ENCODE measurements at places on chromosomes 12 and 14. TPM values are rescaled to one million over a fixed set of nuclear protein-coding genes. Genes with fewer than 3 reads are reported as not detected.

Gene PLEKHG7
- 1.5 TPM for total RNA-seq

Gene GPD1
- total RNA-seq = 15.1 TPM

DNA sequence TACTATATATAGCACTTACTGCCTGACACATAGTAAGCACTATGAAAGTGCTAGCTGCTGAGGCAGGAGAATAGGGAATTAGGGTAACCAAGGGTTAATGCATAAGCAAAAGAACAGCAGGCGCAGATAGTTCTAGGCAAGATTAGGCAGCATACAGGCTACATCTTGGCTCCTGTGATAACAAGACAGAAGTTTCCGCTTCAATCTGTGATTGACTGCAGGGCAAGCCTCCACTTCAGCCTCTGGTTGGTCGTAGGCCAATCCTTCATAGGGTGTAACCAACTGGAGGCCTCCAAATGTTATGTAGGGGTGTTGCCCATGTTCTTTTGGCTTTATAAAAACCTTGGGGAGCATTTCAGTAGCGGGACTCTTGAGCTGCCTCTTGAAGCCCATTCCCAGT is 46.9 kb downstream of the KLHL28 start:
- DNase-seq = no peak
- no peak overlapping the region for H3K4me3 ChIP-seq
- no peaks in the 10 kb centered on the region for H3K36me3 ChIP-seq
- H3K27ac ChIP-seq = no peak overlapping the region
- H3K27me3 ChIP-seq = no peaks in the 10 kb centered on the region

GRCh38 chr12:61781021-61781581 is 479.1 kb upstream of the USP15 start:
- H3K4me3 ChIP-seq = no peak overlapping the region
- H3K27ac ChIP-seq = no peak overlapping the region
- H3K27me3 ChIP-seq = no peaks in the 10 kb centered on the region
- no peaks in the 10 kb centered on the region for H3K4me1 ChIP-seq

Gene RIMBP2
- 51.7 TPM for total RNA-seq

GRCh38 chr14:21307637-21308036 is 27.8 kb downstream of the RPGRIP1 start:
- H3K36me3 ChIP-seq = no peaks in the 10 kb centered on the region
- H3K4me1 ChIP-seq = peaks cover 4% of the 10 kb centered on the region
- no peaks in the 10 kb centered on the region for H3K27me3 ChIP-seq
- DNase-seq = no peak
- H3K4me3 ChIP-seq = no peak overlapping the region

- H3K4me3 ChIP-seq = no peak overlapping the region
- no peak overlapping the region for H3K27ac ChIP-seq
- no peaks in the 10 kb centered on the region for H3K4me1 ChIP-seq
- no peaks in the 10 kb centered on the region for H3K36me3 ChIP-seq
These were observed 62.7 kb downstream of the RBM19 start for GRCh38 chr12:113903381-113903863.

DNA sequence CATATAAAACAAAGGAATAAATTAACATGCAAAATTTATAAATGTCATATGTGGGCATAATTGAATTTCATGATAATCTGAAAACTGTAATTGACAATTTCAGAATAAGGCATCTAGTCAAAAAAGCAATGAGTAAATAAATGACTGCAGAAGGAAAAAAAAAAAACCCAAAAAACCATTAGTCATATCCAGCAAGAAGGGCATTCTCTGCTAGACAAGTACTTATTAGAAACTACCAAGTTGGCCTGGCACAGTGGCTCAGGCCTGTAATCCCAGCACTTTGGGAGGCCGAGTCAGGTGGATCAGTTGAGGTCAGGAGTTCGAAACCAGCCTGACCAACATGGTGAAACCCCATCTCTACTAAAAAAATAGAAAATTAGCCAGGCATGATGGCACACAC is 17.5 kb downstream of the ZCRB1 start:
- DNase-seq = no peak
- H3K27ac ChIP-seq = no peak overlapping the region
- H3K4me3 ChIP-seq = no peak overlapping the region
- H3K27me3 ChIP-seq = no peaks in the 10 kb centered on the region

DNA sequence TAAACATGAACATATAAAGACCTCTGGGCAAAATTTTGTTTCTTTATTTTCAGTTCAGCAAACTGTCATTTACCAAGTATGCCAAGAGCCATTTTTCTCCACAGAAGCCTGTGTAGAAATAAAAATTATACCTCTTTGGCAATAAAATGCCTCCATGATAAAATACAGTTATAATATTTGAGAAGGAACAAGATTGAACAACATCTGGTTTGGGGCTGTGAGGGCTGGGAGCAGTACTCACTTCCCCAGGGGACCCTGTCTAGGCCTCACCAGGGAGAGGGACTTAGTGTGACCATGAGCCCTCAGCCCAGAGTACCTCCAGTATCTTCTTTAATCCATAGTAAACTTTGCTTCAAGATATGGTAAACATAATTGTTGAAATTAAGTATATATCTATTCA is 65.1 kb downstream of the DAAM1 start:
- H3K36me3 ChIP-seq = no peaks in the 10 kb centered on the region
- DNase-seq = no peak
- peaks cover 16% of the 10 kb centered on the region for H3K4me1 ChIP-seq
- no peak overlapping the region for H3K27ac ChIP-seq

- no peaks in the 10 kb centered on the region for H3K36me3 ChIP-seq
- no peak overlapping the region for H3K4me3 ChIP-seq
- no peaks in the 10 kb centered on the region for H3K4me1 ChIP-seq
- H3K27ac ChIP-seq = no peak overlapping the region
- no peaks in the 10 kb centered on the region for H3K27me3 ChIP-seq
These were observed 117.3 kb downstream of the GTF2A1 start for GRCh38 chr14:81103443-81103842.

GRCh38 chr14:75001261-75001660 is 1.5 kb upstream of the EIF2B2 start:
- H3K27me3 ChIP-seq = no peaks in the 10 kb centered on the region
- H3K27ac ChIP-seq = no peak overlapping the region
- H3K4me1 ChIP-seq = peaks cover 15% of the 10 kb centered on the region
- H3K36me3 ChIP-seq = peaks cover 14% of the 10 kb centered on the region

DNA sequence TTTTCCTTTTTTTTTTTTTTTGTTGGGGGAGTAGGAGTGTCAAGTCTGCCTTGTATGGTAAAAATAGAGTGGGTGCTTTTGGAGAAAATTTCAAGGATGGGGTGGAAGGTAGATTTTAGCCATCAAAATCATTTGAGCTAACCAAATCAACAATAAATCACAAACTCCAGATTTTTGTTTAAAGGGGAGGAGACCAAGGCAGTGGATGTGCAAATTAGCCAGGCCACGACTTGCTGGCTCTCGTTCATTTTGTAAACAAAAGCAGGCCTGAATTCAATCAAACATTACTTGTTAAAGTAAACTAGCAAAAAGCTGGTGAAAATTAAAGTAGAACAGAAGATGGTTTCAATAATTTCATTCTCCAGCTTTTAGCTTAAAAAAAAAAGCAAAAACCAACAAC is 387.2 kb downstream of the BMP4 start:
- H3K27ac ChIP-seq = no peak overlapping the region
- no peaks in the 10 kb centered on the region for H3K36me3 ChIP-seq
- H3K4me3 ChIP-seq = no peak overlapping the region
- no peak for DNase-seq
- H3K4me1 ChIP-seq = no peaks in the 10 kb centered on the region

DNA sequence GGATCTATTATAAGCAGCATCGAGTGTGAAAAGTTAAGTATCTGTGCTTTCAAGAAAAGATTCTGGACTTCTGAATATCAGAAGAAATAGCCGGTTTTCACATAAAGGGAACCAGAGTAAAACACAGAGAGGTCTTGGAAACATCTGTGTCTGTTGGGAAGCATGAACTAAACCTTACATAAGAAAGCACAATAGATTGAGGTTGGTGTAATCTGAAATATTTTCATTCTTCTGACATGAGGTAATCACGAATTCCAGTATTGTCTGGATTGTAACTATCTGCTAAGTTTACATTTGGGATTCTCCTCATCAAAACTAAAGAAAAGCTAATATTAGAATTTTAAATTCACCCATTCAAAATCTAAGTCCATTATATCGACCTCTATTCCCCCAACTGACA is 161.3 kb downstream of the CPNE8 start:
- H3K36me3 ChIP-seq = no peaks in the 10 kb centered on the region
- DNase-seq = no peak
- no peaks in the 10 kb centered on the region for H3K27me3 ChIP-seq
- no peaks in the 10 kb centered on the region for H3K4me1 ChIP-seq

Gene HSPA2
- total RNA-seq = 41.9 TPM

Gene CLEC1B
- total RNA-seq = not detected

DNA sequence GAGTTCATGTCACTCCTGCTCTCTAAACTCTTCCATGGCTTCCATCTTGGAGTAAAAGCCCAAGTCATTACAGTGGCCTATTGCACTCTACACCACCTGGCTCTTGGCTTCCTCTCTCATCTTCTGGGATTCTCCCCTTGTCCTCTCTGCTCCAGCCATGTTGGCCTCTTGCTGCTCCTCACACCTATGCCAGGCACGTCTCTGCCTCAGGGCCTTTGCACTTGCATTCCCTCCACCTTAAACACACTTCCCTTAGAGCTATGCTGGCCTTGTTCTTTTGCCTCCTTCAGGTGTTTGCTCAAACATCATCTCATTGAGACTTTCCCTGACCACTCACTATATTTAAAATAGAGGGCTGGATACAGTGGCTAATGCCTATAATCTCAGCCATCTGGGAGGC is 23.3 kb upstream of the RPH3A start:
- H3K27ac ChIP-seq = no peak overlapping the region
- no peaks in the 10 kb centered on the region for H3K27me3 ChIP-seq
- no peak for DNase-seq
- no peaks in the 10 kb centered on the region for H3K36me3 ChIP-seq
- no peak overlapping the region for H3K4me3 ChIP-seq

- H3K27ac ChIP-seq = no peak overlapping the region
- H3K4me3 ChIP-seq = no peak overlapping the region
- H3K4me1 ChIP-seq = no peaks in the 10 kb centered on the region
These were observed 84.0 kb downstream of the PTPN21 start for GRCh38 chr14:88470542-88471440.

Gene GLIPR1L1
- total RNA-seq = not detected

DNA sequence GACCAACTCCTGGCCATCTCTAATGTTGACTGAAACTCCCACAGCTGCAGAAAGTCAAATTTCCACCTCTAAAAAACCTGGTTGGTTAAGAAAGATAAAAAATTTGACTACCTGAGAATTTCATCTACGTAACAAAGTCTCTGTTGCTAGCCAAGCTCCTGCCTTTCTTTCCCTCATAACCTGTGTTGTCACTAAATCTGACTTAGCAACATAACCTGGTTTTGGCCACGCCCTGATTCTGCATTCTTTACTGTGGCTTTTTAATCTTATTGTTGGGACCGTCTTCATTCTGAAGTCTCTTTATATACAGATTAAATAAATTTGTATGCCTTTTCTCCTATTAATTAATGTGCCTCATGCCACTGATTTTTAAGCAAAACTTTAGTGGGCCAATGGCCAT is 16.1 kb upstream of the CD69 start:
- no peak for DNase-seq
- H3K36me3 ChIP-seq = no peaks in the 10 kb centered on the region
- H3K27me3 ChIP-seq = no peaks in the 10 kb centered on the region
- H3K4me1 ChIP-seq = no peaks in the 10 kb centered on the region
- no peak overlapping the region for H3K4me3 ChIP-seq

DNA sequence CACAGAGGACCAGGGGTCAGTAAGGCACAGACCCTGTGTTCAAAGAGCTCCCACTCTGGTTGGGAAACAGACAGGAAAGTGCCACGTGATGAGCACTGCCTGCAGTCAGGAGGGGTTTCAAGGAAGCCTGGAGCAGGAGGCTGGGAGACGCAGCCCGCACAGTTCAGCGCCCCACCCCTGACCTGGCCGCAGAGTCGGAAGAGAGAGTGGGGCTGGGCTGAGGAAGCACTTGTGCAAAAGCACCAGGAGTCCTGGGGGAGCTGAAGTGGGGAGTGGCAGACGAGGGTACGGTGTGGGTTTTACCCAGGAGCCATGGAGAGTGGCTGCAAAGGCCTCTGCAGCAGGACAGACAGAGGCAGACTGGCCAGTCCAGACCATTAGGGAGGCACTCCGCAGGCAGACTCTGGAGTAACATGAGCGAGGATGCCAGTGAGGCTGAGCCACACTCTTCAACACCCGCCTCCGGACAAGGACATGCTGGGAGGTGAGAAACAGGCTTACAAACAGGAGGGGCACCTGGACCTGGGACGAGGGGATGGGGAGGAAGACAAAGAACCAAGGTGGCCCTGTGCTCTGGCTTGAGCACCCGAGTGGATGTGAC is 85.7 kb upstream of the GPR68 start:
- no peaks in the 10 kb centered on the region for H3K27me3 ChIP-seq
- H3K36me3 ChIP-seq = no peaks in the 10 kb centered on the region
- peaks cover 2% of the 10 kb centered on the region for H3K4me1 ChIP-seq
- H3K4me3 ChIP-seq = no peak overlapping the region
- H3K27ac ChIP-seq = no peak overlapping the region

Gene RNASE3
- total RNA-seq = 0.38 TPM
